Eye (tissue), 1 donor: ENCODE measurements at places on chromosomes 1 and 21.
A peak's percentile ranks its signal among the peaks of the same experiment; 100 is the strongest.

- no peak for DNase-seq
These were observed 88.3 kb upstream of the TMEM51 start for GRCh38 chr1:15065291-15065690.

GRCh38 chr1:39576016-39576657 lies 453 bp downstream of the PABPC4 start:
- peak; percentile 53 for DNase-seq

DNA sequence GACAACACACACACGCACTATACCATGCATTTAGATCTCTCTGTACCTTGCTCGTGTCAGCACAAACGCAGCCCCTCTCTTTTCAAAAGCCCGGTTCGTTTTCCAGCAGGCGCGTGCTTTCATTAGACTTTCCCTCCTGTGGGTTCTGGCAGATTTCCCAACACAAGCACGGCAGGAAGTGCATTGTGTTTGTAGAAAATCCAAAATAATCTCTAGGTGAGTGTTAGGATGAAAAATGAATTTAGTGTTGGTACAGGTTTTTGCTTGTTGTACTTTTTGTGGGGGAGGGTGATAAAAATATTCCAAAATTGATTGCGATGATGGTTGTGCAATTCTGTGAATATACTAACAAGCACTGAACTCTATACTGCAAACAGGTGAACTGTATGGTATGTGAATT lies 54.1 kb upstream of the POFUT2 start:
- no peak for DNase-seq

- no peak for DNase-seq
These were observed 144.8 kb upstream of the SLC35F3 start for GRCh38 chr1:233759665-233760064.

GRCh38 chr21:44494956-44495355 lies 39.6 kb downstream of the LRRC3 start:
- no peak for DNase-seq

- no peak for DNase-seq
These were observed 5.3 kb upstream of the DDX59 start for GRCh38 chr1:200674838-200675587.

DNA sequence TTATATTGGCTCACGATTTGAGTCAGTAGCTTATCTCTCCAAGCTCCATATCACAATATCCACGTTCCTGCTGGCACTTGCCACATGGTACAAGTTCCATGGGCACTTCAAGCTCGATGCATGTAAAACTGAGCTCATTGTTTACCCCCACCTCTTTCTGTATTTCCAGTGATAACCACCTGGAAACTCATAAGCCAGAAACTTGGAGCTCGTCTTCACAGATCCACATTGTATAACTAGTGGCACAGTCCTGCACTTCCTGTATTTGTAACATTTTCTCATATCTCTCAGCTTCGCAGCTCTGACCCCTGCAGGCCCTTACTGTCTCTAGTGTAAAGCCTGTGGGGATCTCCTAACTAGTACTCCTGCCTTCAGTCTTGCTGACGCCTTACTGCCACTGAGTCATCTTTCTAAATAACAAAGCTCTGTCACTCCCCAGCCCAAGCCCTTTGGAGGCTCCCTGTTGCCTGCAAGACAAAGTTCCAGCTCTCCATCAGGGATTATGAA lies 6.5 kb upstream of the C2CD4D start:
- DNase-seq = no peak

- DNase-seq = no peak
These were observed 124.8 kb upstream of the AJAP1 start for GRCh38 chr1:4529446-4530165.

- DNase-seq = no peak
These were observed 100.0 kb upstream of the NRIP1 start for GRCh38 chr21:15164678-15165303.

- DNase-seq = no peak
These were observed 36.5 kb downstream of the MACO1 start for GRCh38 chr1:25467193-25467592.

DNA sequence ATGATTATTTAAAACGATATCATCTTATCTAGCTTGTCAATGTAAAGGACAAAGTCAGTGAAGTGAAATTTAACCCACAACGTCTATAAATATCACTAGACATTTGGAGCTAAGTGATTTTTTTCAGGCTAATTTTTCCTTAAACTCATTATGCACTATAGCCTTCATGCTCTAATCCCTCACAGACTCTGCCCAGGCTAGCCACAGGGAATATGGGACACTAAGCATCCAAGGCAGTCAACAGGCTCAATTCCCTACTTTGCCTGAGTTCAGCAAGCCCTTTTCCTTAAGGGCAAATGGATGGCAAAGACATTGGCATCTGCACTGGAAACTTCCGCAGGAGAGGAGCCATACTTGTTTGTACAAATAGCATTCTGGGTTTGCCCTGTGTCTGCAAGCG lies 577.0 kb downstream of the LMO4 start:
- DNase-seq = no peak

GRCh38 chr1:11198257-11198656 lies 9.1 kb downstream of the ANGPTL7 start:
- no peak for DNase-seq

- DNase-seq = no peak
These were observed 121.9 kb downstream of the MATN1 start for GRCh38 chr1:30601316-30602085.

- DNase-seq = peak; percentile 74
These were observed 269.0 kb upstream of the PRMT6 start for GRCh38 chr1:106787520-106787919.

GRCh38 chr1:19057784-19058475 lies 101.5 kb upstream of the IFFO2 start:
- DNase-seq = no peak

DNA sequence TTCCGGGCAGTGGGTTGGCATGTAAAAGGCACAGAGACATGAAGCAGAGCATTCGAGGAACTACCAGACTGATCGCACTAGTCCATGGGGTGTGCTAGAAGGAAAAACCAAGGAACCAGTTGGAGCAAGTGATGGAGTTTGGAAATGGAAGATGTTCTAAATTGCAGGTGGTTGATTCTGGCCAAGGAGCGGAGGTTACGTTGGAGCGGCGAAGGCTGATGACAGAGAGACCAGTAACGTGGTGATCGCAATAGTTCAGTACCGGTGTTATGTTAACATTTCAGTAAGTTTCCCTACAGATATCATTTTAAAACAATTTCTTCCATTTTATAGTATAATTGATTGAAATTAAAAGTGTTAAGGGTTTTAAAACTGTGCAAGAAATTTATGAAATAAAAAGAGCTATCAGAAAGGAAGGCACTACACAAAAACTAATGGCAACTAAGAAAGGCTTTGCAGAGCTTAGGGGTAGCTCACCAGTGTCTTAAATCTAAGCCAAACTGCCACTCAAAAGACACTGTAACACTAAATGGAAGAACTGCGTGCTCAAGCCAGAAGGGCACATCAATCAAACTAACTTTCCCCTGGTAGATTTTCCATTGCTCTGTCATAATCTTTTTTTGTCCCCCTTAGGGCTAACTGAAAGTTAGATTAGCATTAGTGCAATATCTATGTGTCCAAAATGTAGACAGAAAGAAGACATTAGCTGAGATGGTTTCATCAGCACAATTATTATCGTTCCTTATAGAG lies 11.3 kb upstream of the HEATR1 start:
- DNase-seq = no peak

GRCh38 chr1:30881319-30882181 lies 27.0 kb downstream of the SDC3 start:
- peak; percentile 25 for DNase-seq

DNA sequence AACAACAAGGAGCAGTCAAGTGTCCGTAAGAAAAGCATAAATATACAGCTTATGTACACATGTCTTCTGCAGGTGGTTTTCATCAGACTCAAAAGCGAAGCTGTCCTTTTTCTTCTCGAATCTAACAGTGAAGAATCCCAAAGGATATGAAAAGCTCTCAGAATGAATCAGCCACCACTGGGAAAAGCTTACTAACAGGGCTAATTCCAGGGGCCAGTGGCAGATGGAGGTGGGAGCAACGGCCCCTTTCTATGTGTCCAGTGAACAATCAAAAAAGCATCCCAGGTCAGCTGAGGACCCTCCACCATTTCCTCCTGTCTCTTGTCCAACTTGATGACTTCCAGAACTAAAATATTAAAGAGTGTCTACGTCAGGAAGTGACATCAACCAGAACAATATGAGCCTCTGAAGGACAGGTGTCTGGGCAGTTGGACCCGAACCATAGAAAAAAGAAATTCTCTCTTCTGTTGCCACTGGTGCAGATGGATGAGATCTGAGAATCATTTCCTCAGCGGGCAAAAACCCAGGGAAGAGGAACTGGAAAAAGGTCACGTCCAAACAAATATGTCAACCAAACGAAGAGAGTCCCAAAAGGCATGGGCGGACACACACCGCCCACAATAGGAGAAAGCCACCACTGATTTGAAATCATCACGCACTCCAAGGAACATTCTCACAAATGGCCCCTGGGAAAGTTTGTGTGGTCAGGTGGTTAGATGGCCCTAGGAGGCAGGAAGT lies 70.4 kb upstream of the TIAM1 start:
- no peak for DNase-seq

DNA sequence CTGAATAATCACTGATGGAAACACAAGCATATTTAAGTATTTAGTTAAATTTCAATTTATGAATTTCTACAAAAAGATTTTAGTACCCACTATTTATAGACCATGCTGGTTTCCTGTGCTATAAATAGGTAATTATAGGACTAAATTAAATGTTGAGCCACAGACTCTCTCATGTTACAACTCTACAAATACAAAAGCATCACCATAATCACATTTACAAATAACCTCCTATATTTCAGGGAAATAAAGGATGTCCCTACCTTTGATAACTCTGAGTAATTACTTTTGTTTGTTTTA lies 32.6 kb upstream of the CCDC190 start:
- no peak for DNase-seq

DNA sequence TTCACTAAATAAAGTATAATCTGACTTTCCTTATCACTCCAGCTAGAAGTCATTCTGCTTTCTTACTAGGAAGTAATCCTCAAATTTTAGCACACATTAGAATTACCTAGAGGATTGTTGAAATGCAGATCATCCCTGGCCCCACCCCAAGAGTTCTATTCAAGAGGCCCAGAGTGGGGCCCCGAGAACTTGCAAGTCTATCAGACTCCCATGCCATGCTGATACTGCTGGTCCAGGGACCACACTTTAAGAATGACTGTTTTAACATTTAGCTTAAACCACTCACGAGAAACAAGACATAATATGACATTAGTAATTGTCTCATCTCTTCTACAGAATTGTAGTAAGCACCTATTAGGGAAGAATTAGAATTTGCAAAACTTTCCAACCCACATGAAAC lies 7.7 kb upstream of the SYNJ1 start:
- no peak for DNase-seq

GRCh38 chr1:217027403-217028080 lies 304.3 kb upstream of the ESRRG start:
- no peak for DNase-seq

DNA sequence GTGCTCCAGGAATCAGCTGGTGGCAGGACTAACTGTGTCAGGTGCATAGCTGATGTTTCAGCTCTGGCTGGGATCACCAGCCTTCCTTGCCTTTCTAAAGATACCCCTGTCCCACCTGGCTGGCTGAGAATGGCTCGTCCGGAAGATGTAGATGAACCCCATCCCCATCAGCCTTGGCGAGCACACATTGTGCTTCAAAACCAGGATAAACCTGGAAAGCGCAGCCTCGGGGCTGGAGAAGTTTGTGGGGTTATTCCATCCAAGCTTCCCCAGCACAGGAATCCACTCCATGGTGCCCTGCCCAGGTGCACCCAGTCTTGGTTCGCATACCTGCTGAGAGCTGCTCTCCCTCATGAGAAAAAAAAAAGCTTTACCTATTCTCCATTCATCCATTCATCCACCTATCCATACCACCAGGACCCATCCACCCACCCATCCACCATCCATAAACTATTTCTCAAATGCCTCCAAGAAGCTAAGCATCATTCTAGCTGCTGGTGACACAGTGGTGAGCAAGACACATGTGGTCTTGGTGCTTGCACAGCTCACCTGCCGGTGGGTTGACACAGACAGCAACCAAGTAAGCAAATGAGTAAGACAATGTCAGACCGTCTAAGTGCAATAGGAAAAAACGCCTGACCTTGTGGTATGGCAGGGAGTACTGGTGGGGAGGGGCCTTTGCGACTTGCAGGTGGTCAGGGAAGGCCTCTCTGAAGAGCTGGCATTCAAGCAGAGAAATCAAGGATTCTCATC lies 94.0 kb downstream of the DMRTB1 start:
- DNase-seq = no peak

GRCh38 chr1:175338387-175339135 lies 146.0 kb upstream of the KIAA0040 start:
- DNase-seq = peak; percentile 35

- peak; percentile 48 for DNase-seq
These were observed 65.2 kb upstream of the ST6GALNAC5 start for GRCh38 chr1:76802094-76802493.

DNA sequence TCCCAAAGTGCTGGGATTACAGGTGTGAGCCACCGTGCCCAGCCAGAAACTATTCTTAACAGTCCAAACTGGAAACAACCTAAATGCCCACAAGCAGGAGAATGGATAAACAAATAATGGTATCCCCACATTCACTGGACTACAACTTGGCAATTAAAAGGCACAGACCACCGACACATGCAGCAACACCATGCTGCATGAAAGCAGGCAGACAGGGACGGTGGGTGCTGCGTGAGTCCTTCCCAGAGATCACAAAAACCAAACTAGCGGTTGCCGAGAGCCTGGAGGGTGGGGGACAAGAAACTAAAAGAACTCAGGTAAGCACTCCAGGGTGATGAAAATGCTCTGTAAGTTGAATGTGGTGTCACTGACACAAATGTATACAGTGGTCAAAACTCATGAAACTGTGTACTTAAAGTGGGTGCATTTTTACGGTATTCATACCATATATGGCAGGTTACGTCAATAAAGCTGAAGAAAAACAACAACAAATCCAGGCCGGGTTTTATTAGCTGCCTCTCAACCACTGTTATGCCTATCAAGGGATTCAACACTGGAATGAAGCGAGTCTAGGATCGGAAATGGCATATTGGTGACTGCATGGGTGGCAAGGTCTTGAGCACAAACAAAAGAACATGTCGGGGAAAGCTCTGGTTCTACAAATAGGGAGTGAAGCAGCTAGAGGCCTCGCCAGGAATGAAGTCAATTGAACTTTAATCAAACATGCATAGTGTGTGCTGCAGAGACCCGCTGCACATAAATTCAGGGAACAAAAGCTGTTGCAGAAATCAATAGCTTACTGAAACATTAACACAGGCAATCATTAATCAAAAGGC lies 52.4 kb downstream of the SLC45A1 start:
- DNase-seq = peak; percentile 82

- DNase-seq = peak; percentile 32
These were observed 3.4 kb downstream of the PRR9 start for GRCh38 chr1:153220606-153221303.
